ENCODE measurements at places on chromosomes 2 and 18.

GRCh38 chr2:176758426-176758825 lies 454.2 kb upstream of the HNRNPA3 start:
- no peak for DNase-seq

DNA sequence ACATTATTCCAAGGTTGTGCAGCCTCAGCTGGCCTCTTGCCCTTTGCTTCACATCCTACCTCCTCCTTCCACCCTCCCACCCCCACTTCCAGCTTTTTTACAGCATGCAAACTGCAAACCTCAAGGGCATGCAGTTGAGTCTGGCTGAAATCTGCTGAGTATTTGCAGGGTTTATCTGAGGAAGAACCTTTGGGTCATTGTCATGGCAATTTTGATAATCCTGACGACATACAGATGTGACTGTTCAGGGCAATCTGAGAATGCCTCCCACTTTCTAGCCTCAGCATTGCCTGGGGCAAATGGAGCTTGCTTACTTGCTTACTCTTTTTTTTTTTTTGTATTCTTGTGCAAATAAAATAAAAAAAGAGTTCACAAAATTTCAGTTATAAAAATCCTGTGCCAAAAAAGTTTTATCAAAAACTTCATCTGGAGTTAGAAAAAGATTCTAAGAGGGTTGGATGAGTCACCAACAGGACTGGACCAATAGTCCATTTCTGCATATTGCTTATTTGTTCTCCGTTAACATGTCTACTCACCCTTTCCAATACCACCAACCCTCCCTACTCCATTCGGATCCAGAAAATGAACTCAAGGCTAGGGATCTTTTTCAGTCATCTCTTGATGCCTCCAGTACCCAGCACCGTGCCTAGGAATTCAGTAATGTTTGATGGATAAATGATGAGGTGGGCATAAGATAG lies 23.6 kb upstream of the LHCGR start:
- no peak for DNase-seq

- no peak for DNase-seq
These were observed 190.4 kb downstream of the PLCL1 start for GRCh38 chr2:197994751-197995150.

DNA sequence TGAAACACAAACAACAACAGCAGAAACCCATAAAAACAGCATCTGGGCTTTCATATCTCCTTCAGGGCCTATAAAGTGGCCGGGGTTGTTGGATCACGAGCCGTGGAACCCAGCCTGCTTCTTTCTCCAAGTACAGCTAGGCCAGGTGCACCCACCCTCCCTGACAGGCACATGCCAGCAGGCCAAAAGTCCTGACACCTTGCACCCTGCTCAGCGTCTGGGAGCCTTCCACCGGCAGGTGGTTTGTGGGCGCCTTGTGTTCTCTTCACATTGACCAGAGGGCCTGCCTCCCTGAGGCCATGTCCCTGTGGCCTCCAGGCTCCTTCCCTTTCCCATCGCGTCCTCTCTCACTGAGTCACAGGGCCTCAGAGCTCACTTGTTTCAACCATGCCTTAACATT lies 271.6 kb downstream of the ZNF516 start:
- no peak for DNase-seq

- no peak for DNase-seq
These were observed 258.4 kb downstream of the LOXHD1 start for GRCh38 chr18:46398625-46399024.

- no peak for DNase-seq
These were observed 140.8 kb upstream of the COL3A1 start for GRCh38 chr2:188833331-188833730.

DNA sequence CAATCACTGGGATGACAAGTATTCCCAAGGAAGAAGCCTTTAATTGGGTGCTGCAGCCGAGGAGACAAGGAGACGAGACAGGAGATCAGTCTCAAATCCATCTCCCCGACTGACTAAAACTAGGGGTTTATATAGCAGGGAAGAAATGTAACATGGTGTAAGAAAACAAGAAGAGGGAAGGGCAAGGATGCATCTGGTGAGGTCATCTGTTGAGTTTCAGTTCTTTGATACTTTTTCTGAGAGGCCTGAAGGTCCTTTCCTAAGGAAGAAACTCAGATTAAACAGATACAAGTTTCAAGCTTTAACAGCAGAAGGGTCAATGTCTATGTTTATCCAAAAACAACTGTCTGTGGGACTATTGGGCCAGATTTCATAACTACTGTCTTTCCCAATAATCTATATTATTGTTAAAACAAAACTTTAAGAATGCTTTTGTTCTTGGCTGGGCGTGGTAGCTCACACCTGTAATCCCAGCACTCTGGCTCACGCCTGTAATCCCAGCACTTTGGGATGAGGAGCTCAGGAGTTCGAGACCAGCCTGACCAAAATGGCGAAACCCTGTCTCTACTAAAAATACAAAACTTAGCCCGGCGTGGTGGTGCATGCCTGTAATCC lies 2.5 kb upstream of the PDCL3 start:
- DNase-seq: no peak

- no peak for DNase-seq
These were observed 400.0 kb upstream of the CDH2 start for GRCh38 chr18:28576941-28577340.

DNA sequence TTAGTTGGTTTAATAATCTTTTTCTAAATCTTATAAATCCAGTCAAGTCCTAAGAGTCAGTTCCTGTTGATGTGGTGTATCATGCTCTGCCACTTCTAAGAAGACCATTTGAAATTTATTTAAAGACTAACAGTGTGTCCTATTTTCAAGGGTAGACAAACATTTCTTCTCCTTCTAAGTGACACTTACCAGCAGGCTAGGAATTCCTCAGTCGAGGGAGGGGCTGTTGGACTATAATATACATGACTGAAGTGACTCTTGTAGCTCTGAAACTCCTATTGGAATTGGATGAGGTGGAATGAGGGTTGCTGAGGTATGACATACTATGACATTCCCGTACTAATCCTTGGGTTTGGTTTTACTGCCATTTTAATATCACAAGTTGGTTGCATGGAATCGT lies 30.6 kb downstream of the ITGB6 start:
- DNase-seq: no peak

GRCh38 chr2:179596018-179596417 lies 265.4 kb downstream of the ZNF385B start:
- DNase-seq: no peak

DNA sequence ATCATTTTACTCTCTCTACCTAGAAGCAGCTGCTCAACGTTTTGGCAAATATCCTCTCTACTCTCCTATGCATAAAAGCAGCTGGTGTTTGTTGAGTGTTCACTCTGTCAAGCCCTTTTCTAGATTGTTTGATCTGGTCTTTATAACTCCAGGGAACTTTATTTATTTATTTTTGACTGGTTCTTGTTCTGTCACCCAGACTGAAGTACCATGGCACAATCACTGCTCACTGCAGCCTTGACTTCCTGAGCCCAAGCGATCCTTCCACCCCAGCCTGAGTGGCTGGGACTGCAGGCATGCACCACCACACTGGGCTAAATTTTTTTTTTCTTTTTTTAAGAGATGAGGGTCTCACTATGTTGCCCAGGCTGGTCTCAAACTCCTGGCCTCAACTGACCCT lies 12.7 kb downstream of the CATIP start:
- DNase-seq: no peak

DNA sequence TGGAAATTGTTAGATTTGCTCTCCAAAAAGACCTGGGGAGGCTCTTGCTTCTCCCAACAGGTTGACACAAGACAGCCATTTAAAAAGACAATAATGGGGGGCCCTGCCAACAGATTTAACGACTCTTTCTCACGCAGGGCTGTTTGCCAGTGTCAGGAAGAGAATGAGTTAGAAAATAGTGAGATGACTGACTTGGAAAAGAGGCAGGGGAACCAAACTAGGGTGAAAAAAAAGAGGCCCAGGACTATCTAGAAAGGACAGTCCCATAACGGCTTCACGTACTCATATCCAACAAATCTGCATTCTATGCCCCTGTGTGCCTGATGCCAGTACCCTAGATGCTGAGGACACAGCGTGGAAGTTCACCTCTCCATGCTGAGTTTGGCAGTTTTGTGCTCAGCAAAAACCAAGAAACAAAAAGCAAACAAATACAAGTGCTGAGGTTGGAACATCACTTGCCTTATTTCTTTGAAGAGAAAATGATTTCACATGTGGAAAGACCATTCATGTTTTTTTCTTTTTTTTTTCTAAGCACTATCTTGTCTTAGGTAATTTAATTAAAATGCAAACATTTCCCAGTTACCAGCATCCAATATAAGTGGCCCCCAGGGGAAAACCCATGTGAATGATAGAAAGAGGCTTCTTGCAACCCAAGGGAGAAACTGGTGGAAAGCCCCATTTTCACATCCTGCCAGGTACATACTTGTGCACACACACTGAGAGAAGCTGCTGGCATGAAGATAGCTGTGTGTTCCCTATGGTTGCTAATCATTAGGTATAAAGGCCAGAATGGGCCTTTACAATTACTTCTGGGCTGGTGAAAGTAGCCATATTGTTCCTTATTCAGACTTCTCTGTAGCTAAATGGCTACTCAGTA lies 10.6 kb upstream of the WIPF1 start:
- DNase-seq: no peak

GRCh38 chr18:58525928-58526424 lies 102.9 kb downstream of the ALPK2 start:
- no peak for DNase-seq

DNA sequence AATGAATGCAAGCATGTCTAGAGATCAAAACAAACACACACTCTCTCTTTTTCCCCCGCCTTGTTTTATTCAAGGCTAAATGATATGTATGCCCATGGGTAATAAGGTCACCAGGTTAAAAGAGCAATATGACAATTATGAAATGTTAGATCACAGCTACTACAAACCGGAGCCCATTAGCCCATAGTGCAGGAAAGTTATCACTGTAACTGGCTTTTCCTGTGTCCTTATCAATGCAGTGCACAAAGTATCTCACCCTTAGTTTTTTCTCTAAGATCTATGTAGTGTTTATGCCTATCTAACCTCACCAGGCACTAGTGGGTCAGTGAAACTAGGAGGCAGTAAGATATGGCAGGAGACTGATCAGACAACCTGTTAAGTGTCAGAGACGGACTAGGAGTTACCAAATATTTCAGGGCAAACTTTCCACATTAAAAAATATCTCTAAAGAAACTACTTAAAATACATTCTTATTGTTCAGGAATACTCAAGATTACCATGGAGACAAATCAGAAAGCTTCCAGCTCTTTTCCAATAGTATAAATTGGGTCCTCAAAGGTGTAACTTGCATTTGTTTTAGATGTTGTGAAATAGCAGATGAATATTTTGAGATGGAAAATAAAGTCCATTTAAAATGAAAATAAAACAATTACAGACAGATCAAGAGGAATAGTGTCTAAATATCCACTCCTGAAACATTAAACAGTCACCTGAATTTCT lies 282.2 kb downstream of the EXOC6B start:
- no peak for DNase-seq

DNA sequence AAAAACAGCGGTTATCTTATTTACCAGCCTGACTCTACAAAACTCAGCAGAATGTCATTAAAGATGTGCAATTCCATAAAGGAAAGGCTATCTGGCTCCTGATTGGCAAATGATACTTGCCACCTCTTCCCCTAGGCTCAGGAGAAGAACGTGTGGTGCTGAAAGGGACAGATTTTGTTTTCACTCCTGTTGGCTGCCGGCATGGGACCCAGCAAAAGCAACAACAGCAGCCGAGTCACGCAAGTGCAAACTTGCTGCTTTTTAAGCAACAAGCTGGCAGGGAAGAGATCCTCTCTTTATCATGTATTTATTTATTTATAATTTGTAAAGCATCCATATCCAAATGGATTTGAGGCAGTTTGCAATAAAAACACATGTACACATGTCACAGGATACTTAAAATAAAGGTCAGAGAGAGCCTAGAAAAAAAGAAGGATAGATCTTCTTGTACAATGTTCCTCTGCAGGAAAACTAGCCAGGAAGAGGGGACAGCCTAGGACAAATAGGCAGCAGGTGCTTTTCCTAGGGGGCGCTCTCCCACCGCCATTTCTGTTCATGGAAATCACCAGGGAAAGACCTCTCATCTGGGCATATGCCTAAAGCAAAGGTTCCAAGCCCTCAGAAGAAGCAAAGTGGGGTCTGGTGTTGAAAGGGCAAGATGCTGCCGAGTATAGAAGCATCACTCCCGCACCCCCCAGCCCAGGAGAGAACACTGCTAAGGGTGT lies 799.3 kb downstream of the BCL11A start:
- no peak for DNase-seq

DNA sequence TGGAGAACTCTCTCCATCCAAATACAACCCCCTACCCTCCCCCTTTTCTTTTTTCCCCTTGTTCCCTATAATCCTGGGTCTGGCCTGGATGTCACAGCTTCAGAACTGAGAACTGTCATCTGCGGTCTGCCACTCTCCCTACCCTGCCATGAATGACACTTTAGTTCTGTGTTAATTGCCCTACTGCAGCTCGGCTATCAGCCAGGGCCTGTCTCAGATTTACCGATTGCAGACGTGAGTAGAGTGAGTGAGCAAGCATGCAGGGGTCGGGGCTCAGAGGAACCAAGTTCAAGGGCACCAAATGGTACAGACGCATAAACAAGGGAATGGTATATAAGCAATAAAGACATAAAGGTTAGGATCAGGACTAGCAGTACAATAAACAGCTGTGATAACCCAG lies 967.8 kb downstream of the BCL11A start:
- no peak for DNase-seq

DNA sequence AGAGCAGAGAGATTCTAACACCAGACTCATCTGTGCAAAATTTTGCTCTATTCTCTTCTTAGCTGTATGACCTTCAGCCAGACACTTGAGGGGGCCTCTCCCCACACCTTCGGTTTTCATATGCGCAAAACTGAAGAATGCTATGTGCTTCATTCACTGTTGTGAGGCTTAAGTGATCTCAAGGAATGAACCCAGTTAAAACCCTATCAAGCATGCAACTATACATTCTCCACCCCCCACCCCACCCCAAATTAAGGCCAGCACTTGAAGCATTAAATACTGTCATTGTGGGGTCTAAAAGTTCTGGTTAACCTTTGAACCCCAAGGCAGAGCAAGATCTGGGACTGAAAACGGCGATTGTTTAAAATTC lies 10.0 kb downstream of the PCARE start:
- DNase-seq: no peak

- no peak for DNase-seq
These were observed 222.7 kb downstream of the IKZF2 start for GRCh38 chr2:212928681-212929080.

GRCh38 chr2:161979490-161979889 lies 94.5 kb downstream of the DPP4 start:
- no peak for DNase-seq

DNA sequence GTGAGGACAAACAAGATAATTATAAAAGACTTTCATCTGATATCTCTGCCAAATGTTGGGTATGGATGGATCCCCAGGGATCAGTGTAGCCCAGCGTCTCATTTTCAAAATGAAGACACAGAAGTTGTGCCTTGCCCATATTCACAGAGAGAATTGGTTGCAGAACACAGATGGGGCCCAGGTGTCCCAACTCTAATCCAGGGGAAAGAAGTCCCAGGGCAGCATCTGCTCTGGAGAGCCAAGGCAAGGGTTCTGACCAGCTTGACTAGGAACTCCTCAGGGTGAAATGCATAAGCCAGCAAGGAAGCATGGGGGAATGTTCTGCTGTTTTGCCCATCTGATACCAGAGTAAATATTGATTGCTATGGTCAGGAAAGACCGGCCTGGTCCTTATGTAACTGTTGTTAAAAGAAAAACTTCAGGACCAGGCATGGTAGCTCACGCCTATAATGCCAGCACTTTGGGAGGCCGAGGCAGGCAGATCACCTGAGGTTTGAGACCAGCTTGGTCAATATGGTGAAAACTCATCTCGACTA lies 68.7 kb upstream of the CABLES1 start:
- no peak for DNase-seq

All from GM18507 (cell line).